ENCODE measurements at places on chromosomes 16 and 17.

GRCh38 chr17:16287563-16288027, 65.7 kb downstream of the CENPV start:
- DNase-seq = peak; percentile 77

DNA sequence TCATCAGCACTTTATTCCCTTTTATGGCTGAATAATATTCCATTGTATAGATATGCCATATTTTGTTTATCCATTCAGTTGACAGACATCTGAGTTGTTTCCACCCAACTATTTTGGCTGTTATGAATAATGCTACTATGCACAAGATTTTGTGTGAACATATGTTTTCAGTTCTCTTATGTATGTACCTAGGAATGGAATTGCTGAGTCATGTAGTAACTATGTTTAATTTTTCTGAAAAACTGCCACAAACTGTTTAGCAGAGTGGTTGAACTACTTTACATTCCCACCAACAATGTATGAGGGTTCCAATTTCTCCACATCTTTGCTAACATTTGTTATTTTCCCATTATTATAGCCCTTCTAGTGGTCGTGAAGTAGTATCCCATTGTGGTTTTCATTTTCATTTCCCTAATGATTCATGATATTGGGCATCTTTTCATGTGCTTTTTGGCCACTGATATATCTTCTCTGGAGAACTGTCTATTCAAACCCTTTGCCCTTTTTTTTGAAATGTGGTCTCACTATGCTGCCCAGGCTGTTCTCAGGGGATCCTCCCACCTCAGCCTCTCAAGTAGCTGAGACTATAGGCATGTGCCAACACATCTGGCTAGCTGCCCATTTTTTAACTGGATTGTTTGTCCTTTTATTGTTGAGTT, 26.3 kb downstream of the SMURF2 start:
- peak; percentile 38 for DNase-seq

GRCh38 chr16:88703486-88704309, 2.5 kb downstream of the RNF166 start:
- peak; percentile 85 for DNase-seq

- DNase-seq = no peak
Measured at GRCh38 chr16:62751218-62751617, 715.0 kb upstream of the CDH8 start.

DNA sequence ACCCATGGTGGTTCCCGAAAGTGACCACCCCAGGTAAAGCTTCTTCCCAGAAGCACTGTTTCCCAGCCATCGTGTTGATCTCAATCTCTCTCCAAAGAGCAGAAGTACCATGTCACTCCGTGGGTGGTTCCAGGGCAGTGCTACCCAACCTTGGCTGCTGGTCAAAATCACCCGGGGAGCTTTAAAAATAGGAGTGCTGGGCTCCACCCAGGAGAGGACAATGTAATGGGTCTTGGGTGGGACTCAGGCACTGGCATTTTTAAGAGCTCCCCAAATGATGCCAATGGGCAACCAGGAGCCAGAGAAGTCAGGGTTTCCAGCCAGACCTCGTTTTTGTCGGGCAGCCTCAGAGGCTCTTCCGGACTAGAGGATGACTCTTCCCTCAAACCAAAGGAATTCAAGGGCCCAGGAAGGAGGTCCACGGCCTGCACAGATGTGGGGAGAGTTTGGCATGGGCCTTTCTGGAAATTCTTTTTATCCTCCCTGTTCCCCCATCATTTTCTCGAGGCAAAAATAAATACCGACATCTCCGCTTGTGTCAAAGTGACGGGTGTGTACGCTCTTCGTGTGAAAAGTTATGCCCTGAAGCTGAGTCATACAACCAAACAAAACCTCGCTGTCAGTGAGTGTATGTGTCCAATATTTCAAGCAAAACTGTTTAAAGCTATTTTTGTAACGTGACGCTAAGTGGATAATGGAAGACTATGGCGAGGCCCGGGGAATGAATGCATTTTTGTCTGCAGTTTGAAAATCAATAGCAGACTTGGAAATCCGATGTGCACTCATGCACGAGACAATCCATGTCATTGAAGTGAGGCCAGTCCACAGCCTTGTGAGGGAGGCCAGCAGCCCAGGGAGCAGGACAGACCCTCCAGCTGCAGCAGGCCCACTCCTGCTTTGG, 364.1 kb downstream of the FOXL1 start:
- DNase-seq = no peak

- no peak for DNase-seq
Measured at GRCh38 chr17:48523010-48523409, 7.8 kb downstream of the HOXB1 start.

- DNase-seq = no peak
Measured at GRCh38 chr17:67558740-67559380, 158.9 kb upstream of the NOL11 start.

DNA sequence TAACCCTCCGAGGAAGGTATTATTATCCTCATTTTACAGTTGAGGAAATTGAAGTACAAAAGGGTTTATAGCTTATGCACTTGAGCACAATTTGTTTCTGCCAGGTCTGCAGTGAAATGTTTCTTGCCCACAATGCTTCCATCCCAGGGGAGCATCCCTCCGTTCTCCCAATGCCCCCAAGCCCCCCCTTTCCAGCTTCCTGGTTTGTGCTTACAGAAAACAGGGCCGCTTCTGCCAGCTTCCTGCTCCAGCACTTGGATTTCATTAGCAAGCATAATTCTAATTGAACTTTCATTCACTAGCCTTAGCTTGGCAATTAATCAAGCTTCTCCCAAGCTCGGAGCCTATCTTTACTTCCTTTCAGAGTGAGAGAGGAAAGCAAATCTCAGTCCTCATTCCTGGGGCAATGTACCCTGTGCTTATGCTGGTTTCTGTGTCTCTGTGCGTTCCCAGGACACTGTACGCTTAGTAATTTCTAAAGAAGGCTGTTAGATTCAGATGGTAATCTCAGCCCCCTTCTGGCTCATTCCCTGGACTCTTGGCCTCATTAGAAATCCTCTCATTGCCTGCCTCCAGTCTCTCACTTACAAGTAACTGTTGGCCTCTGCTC, 141.6 kb downstream of the HS3ST2 start:
- no peak for DNase-seq

DNA sequence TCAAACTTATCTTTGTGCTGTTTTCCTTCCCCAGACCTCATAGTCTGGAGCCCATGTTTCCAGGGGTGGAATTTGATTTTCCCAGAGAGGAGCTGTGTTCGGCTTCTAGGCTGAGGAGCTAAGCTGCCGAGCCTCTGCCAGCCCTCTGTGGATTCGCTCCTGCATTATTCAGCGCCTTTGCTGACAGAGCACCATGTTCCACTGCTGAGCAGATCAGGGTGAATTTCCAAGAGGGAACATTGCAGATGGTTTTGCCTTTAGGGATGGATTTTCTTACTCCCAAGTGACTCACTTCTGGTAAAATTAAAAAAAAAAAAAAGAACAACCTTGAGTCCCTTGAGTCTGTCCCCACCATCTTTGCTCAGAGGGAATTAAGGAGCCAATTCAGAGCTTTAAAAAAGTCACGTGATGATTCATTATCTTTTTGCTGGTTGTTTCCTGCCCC, 229.5 kb downstream of the PRKCA start:
- DNase-seq = no peak

DNA sequence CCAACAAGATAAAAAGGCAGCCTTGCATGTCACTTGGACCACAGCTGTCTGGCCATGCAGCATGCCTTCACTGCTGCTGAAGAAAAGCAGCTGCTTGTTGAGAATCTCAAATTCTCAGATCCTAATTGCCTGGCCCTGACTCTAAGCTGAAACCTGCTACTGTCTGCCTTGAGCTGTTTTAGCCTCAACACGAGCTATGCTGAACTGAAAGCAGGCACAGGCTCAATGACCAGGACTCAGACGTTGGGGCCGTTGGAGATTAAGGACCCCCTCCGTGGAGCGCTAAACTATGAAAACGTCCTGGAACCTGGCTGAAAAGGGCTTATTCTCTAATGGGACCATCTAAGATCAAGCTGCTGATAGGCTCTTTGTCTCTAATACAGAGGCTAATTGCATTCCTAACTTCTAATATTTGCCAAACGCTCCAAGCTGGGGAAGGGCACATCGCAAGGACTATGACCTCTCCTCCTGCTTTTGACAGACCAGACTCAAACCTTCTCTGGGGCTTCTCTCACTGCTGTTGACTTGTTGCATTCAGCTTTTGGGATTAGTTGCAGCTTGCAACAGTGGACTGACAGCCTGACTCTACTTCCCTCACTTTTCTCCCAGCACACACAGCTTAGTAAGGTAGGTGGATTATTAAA, 4.6 kb upstream of the PLK1 start:
- DNase-seq = no peak

- no peak for DNase-seq
Measured at GRCh38 chr17:37676115-37676925, 33.1 kb upstream of the DDX52 start.

- no peak for DNase-seq
Measured at GRCh38 chr17:6661464-6661848, 9.9 kb downstream of the C17orf100 start.

DNA sequence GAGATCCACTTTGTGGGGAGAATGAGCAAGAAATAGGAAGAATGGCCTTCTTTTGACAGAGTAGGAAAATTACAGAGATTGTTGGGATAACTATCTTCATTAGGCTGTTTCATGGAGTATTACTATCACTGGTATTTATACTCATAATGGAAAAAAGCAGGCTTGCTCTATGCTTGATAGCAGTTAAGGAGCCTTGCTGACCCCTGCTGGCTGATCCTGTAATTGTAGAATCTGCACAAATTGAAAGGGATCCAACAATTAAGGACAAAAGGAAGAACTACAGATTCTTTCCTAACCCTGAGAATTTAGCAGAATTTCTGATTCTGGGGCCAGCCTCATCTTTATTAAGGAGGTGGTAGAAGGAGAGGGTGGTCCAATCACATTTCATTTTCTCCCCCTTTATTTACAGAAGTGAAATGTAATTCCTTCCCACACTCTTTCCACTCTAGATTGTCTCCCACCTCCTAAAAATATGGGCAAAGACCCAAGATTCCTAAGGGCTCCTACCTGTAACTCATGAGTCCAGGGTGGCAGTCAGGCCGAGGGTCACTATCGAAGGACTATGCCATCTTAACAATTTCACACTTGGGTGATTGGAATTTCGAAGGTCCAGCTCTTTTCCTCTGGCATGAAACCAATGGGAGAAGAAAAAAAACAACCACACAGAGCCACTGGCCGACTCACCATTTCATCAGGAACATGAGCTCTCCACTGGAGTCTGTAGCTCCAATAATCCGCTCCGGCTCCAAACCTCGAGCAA, 26.3 kb downstream of the NFE2L1 start:
- peak; percentile 88 for DNase-seq

DNA sequence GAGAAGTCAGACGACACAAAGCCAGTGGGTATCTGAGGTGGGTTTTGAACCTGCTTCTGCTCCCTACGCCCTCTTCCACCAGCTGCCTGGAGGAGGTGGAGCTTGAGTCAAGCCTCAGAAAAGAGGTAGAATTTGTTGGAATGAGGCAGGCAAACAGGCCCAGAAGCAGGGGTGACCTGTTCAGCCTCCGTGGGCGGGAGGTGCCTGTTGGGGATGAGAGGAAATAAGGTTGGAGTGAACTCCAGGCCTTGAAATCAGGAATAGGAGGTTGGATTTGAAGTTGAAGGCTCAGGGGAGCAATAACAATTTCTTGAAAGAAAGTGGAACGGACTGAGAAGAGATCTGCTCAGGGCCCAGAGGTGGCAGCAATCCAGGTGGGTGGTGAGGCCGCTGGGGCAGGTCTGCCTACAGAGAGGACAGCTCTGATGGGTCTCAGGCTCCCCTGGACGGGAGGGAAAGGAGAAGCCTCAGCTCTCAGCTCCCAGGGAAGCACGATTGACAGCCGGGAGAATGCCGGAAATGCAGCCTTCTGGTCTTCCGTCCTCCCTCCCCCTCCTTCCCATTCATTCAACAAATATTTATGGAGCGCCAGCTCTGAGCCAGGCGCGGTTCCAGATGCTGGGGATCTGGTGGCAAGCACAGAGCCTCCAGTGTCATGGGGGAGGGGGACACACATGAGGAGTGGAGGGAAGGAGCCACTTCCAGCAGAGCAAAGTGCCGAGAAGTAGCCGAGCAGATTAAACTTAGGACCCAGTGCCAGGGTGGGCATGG, 61.9 kb upstream of the CIBAR2 start:
- no peak for DNase-seq

DNA sequence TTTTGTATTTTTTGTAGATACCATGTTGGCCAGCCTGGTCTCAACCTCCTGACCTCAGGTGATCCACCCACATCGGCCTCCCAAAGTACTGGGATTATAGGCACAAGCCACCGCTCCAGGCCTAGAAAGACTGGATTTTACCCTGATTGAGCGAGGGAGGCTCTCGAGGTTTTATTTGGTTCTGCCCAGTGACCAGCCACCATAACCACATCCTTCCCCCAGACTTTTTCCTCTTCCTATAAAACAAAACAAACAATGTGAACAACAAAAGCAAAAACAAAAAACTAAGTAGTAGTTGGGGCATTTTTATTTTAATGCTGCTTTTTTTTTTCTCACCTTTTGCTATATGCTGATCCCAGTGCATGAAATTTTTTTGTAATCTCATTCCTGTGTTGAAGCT, 509.6 kb downstream of the MAF start:
- DNase-seq = no peak

DNA sequence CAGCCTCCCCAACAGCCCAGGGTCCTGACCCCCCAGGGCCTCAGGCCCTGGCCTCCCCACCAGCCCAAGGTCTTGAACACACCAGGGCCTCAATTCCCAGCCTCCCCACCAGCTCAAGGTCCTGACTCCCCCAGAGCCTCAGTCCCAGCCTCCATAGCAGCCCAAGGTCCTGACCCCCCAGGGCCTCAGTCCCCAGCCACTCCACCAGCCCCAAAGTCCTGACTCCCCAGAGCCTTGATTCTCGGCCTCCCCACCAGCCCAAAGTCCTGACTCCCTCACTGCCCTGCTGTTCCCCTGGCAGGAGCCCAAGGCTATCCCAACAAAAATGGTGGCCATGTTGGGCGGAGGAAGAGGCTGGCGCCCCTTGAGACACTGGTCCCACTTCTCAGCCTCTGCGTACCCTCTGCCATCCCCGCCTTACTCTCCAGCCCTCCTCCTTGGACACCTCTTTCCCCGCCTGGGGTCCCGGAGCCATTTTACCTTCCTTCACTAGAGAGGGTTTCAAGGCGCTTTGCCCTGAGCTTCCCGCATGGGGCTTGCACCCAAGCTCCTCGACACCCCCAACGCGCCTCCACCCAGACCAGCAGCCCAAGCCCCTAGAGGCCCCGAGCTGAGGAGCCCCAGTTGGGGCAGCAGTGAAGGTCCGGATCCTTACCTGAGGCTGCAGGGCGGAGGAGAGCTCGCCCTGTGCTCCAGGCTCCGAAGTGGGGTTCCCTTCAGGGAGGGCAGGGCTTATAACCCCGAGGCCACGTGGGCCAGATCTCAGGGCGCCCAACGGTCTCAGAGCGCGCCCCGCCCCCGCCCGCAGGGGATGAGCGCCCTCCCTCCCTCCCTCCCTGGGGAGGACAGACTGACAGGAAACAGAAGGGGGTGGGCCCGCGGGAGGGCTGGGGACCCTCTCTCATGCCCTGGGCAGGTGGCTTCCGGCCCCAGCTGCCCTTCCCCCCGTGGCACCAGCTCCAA, 3.5 kb upstream of the TSPOAP1 start:
- peak; percentile 94 for DNase-seq

GRCh38 chr17:66614469-66614868, 220.4 kb upstream of the CACNG5 start:
- no peak for DNase-seq

Data from suppressor macrophage treated with lipopolysaccharide for 1 hour (primary cell).